ENCODE measurements at places on chromosomes 13 and 19. TPM values are rescaled to one million over a fixed set of nuclear protein-coding genes. Genes with fewer than 3 reads are reported as not detected.

GRCh38 chr19:5547881-5548280 is 19.9 kb downstream of the TINCR start:
- DNase-seq, result no peak

GRCh38 chr13:45232591-45232990 is 31.7 kb upstream of the KCTD4 start:
- DNase-seq, result no peak

DNA sequence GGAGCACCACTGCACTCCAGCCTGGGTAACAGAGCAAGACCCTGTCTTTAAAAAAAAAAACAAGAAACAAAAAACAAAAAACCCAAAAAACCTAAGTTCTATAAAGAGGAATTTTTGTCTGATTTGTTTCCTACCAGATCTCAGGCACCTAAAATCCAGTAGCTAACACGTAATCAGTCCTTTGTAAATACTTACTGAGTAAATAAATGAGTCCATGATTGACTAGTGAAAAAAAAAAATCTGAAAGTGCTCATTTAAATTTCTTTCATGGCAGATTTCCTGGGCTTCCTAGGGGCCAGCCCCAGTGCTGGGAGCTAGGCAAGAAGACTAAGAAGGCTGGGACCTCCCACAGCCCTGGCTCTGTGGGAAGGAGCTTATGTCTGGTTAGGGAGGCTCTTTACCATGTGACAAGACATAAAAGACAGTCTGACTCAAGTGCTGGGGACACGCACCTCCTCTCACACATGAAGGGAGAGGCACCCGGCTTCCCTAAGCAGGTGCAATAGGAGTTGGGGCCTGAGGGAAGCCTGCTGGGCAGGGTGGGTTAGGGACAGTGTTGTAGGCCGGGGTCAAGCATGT is 22.5 kb downstream of the LIG1 start:
- no peak for DNase-seq

DNA sequence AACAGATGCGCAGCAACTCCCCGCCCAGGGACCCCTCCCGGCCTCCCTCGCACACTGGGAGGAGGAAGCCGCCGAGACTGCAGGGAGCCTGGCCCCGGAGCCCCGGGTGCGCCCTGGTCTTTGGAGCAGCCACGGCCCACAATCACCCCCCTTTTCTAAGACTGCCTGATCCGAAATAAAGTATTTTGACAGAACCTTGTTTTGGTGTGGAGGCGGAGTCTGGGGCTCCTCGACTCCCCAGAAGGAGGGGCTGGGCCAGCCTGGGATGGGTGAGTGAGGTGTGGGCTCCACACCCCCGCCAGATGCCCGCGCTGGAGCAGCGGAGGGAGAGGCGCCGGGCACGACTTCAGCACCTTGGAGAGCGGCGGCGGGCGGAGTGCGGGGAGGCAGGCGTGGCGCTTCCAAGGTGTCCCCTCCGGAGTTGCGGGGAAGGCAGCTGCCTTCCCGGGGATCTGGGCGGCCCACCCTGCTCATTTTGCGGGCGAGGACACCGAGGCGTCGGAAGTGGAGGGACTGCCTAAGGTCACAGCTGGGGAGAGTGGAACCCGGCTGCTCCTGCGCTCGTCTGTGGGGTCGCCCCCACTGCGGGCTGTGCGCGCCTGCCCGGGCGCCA is 9.4 kb downstream of the SIRT6 start:
- DNase-seq, result peak; percentile 47

- DNase-seq, result no peak
Observed at GRCh38 chr19:54674021-54674617, 11.3 kb downstream of the LILRB4 start.

DNA sequence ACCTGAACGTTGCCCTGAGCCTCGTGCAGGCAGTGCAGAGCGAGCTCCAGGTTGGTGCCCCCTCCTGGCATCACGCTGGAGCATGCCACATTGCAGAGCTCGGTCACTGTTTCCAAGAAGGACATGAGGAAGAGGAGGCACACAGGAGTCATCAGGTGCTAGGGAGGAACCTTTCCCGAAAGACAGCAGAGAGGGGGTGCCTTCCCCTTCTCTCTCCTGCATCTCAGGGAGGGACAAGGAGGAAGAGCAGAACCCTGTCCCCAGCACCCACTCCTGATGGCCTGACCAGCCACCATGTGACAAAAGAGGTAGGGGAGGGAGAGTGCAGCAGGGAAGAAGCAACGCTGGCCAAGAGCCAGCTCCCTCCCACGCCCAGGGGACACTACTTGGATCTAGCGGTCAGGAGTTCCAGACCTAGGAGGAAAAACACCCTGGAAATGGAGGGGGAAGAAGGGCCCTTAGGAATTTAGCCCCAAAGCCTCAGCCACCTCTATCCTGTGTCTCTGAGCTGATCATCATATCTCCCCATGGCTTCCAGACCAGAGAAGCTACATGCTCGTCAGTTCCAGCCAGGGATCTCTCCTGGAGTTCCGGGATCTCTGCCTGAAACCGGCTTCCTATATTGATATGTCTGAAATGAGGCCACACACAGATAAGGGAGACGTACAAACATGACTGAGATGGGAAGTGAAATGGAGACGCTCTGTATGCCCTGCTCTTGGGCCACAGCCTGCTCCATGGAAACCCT is 17.0 kb upstream of the NAPA start:
- DNase-seq, result no peak

DNA sequence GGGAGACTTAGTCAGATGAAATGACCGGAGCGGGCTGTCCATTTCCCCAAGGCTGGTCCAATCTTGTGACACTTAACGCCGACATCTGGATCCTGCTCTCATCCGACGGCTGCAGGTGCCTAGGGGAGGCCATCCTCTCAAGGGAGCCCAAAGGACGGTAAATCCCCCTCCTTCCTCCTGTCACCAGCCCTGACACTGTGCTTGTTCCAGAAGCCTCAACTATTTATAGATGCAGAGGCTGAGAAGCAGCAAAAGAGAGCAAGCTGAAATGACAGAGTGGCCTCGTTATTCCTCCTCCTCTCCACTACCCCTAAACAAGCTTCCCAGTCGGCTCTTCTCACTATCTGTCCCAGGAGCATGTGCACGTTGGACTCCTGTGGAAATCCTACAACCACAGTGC is 533.7 kb downstream of the LIG4 start:
- DNase-seq, result no peak

DNA sequence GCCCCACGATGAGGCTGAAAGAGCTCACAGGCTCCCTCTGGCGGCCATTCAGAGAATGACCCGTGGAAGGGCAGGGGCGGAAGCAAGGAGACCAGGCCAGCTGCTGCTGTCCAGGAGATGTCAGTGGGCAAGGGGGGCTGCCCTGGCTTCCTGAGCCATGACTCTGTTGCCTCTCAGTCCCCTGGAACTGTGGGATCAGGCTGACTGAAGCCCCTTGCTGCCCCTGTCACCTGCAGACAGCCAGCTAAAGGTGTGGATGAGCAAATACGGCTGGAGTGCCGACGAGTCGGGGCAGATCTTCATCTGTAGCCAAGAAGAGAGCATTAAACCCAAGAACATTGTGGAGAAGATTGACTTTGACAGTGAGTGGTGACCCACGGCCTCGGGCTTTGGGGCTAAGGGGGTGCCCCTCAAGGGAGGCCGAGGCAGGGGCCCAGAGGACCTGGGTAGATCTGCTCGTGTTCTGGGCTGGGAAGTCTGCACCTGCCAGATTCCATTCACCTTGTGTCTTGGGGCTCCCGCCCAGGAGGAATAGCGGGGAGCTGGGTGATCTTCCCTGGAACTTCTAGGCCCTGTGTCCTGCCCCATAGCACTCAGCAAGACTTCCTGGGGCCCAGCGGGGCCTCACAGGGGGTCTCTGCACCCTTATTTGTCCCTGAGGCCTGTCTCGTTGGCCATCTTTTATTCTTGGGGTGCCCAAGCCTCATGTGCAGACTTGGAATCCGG is 12.5 kb upstream of the ACTN4 start:
- peak; percentile 71 for DNase-seq

DNA sequence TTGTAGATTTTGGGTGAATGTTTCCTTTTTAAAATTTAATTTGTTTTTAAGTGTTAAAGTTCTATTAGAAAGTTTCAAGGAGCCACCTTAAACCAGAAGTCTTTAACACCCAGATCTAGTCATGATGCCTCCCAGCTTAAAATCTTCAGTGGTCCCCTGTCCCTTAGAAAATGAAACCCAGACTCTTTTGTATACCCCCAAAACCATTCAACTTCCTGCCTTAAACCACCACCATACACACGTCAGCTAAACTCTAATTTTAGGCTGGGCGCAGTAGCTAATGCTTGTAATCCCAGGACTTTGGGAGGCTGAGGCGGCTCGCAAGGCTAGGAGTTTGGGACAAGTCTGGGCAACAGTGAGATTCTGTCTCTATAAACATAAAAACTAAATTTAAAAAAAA is 37.9 kb downstream of the N4BP2L1 start:
- no peak for DNase-seq

ALG11 gene
- total RNA-seq, result 22.7 TPM

GRCh38 chr13:59771272-59771671 is 392.5 kb downstream of the DIAPH3 start:
- no peak for DNase-seq

DNA sequence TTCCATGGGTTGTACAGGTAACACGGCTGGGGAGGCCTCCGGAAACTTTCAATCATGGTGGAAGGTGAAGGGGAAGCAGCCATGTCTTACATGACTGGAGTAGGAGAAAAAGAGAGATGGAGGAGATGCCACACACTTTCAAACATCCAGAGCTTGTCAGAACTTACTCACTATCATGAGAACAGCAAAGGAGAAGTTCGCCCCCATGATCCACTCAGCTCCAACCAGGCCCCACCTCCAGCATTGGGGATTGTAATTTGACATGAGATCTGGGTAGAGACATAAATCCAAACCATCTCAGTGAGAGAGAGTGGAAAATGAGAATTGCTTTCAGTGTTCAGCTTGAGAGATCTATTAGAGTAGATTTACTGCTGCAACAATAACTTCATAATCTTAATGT is 210.9 kb downstream of the NDFIP2 start:
- no peak for DNase-seq

SELENOV gene
- not detected for total RNA-seq

- no peak for DNase-seq
Observed at GRCh38 chr19:24048261-24048660, 38.7 kb upstream of the ZNF254 start.

DNA sequence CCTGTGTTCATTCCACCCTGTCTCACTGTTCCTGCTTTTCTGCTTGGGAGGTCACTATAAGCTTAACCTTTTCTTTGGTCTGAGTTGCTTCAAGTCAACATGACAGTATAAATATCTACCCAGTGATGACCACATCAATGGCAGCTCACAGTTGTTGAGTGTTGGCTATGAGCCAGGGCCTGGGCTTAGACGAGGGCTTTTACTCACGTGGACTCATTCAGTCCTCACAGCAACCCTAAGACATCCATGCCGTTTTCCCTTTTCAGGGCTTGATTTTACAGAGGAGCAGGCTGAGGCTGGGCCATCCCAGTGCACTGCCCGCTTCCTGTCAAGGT is 10.2 kb upstream of the CCDC97 start:
- peak; percentile 75 for DNase-seq

MARK4 gene
- 26.5 TPM for total RNA-seq

DNA sequence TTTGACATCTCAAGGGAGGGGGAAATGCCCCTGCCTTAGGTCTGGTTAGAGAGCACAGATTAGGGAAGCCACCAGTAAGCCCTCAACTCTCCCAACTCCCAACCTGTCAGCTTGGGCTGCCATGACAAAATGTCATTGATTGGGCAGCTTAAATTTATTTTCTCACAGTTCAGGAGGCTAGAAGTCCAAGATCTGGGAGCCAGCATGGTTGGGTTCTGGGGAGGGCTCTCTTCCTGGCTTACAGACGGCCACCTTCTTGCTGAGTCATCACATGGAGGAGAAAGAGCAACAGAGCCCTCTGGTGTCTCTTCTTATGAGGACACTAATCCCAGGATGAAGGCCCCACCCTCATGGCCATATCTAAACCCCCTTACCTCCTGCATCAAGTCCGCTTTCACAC is 24.2 kb downstream of the C19orf12 start:
- no peak for DNase-seq

DNA sequence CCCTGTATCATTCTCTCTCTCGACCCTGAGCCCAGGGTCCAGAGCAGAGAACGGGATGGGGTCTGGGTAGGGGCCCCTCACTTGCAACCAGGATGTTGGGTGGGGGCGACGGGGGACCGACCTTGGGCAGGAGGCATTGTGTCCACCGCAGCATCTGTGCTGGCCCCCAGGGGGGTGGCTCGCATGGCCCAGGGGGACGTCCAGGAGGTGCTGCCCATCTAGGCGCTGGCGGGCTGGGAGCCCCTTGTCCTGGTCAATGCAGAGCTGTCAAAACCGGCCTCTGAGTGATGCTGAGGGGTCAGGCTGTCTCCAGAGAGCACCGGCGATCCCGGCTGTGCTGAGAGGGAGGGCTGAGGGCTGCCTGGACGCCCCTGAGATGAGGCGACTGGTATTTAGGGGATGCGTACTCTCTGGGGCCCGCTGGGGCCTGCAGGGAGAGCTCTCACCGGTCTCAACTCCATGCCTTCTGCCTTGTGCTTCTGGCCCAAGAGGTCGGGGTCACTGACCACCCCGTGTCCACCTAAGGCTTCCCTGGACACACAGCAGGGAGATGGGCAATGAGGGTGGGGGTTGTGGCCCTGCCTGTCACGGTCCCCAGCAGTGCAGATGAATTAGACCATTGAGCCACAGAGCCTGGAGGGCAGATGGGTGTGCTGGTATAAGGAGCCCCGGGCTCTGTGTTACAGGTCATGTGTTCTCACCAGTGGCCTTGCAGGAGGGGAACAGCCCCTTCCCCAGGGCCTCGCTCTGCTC is 8.6 kb downstream of the RPS9 start:
- no peak for DNase-seq

- no peak for DNase-seq
Observed at GRCh38 chr13:82627183-82627582, 1255.1 kb downstream of the SLITRK1 start.

GRCh38 chr13:60329221-60329923 is 67.6 kb upstream of the TDRD3 start:
- no peak for DNase-seq

SERPINE3 gene
- not detected for total RNA-seq

- no peak for DNase-seq
Observed at GRCh38 chr13:107883561-107884175, 331.7 kb downstream of the LIG4 start.

DNA sequence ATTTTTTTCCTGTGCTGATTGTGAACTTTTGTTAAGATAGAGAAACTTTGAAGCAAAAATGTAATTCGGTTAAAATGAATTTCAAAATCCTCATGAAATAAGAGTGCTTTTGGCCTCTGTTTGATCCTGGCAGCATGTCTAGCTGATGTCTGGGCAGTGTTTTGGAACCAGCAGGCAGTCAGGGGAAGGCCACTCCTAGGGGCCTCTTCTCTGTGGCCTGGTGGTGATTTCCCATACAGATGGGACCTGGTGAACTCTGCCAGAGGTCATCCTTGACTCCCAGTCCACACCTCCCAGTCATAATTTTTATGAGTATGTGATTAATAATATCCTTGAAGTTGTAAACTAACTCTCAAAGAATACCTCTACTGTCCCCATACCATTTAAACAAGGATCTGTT is 226.6 kb downstream of the PCCA start:
- DNase-seq, result no peak

DNA sequence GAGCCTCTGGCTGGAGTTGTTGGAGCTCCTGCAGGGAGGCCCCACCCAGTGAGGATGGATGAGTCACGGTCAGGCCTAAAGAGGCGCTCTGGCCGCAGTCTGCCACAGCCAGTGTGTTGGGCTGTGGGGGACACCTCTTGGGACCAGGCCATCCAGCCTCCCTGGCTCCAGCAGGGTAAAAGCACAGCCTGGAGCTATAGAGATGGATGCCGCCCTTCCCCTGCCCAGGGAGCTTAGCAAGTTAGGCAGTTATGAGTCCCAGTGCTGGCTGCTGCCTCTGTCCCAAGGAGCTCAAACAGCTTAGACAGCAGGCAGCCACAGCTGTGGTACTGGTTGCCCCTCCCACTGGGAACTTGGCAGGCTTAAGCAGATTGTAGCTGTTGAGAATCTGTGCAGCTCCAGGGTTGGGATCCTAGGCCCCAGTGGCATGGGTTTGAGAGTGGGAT is 100.9 kb downstream of the NDFIP2 start:
- peak; percentile 36 for DNase-seq

LGI4 gene
- total RNA-seq, result 8.4 TPM

Measured in left ventricle myocardium inferior (tissue), 1 donor.